Endodermal cell (in vitro differentiated cells): ENCODE measurements at places on chromosomes 1 and 21. TPM values are rescaled to one million over a fixed set of nuclear protein-coding genes. Genes with fewer than 3 reads are reported as not detected.
A peak's percentile ranks its signal among the peaks of the same experiment; 100 is the strongest.

- no peaks in the 10 kb centered on the region for H3K36me3 ChIP-seq
- H3K27ac ChIP-seq: no peak overlapping the region
- no peak overlapping the region for H3K4me3 ChIP-seq
These were observed 342.0 kb upstream of the CAMK1G start for GRCh38 chr1:209241487-209241886.

GRCh38 chr1:118788463-118788862, 199.7 kb downstream of the TBX15 start:
- no peak overlapping the region for H3K4me3 ChIP-seq
- no peaks in the 10 kb centered on the region for H3K27me3 ChIP-seq
- H3K27ac ChIP-seq: no peak overlapping the region
- H3K4me1 ChIP-seq: no peaks in the 10 kb centered on the region
- no peak for DNase-seq

The FCRLB gene
- 0.38 to 0.89 TPM (median 0.51 TPM) in 3 replicates for total RNA-seq

DNA sequence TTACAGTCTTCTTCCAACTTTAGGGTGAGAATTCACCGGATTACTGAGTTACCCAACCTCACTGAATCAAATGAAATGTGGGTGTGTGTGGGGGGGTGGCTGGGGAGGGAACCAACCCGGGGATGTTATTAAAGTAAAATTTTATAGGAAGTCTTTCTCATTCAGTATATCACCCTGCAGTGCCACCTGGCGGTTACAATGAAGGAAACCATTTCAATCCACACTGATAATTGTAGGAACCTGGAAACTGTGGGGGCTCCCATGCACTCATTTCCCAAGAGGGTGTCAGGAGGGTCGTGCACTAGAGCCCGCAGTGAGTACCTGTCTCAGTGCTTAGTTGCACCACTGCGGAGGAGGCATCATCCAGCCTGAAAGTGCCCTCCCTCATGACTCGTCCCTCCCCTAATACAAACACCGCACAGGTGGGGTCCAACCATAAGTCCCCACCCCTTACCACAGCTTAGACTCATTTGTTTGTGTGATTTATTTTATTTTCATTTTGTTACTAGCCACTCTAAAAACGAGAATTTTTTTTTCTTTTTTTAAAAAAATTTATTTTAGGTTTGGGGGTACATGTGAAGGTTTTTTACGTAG, 29.1 kb upstream of the IGSF5 start:
- H3K36me3 ChIP-seq: no peaks in the 10 kb centered on the region
- peak; percentile 76 for DNase-seq
- H3K27ac ChIP-seq: no peak overlapping the region

- no peaks in the 10 kb centered on the region for H3K36me3 ChIP-seq
- peak; percentile 93 for DNase-seq
- H3K27ac ChIP-seq: no peak overlapping the region
These were observed 271.4 kb downstream of the FOXD2 start for GRCh38 chr1:47709019-47709871.

- peaks cover 33% of the 10 kb centered on the region for H3K27me3 ChIP-seq
- no peak overlapping the region for H3K27ac ChIP-seq
- no peaks in the 10 kb centered on the region for H3K36me3 ChIP-seq
- H3K4me3 ChIP-seq: no peak overlapping the region
- H3K4me1 ChIP-seq: no peaks in the 10 kb centered on the region
- no peak for DNase-seq
These were observed 5.8 kb downstream of the LAMC2 start for GRCh38 chr1:183191833-183192232.

The CACNA1S gene
- total RNA-seq: 0.11 to 0.13 TPM in 2 of 3 replicates, not detected in the other

The TLR5 gene
- 0.13 to 0.35 TPM in 2 of 3 replicates, not detected in the other for total RNA-seq

GRCh38 chr1:99650030-99650429, 4.1 kb downstream of the PALMD start:
- no peaks in the 10 kb centered on the region for H3K27me3 ChIP-seq
- H3K36me3 ChIP-seq: no peaks in the 10 kb centered on the region
- no peak overlapping the region for H3K4me3 ChIP-seq
- no peak for DNase-seq

The PRKACB gene
- total RNA-seq: 19.8 and 25.2 TPM in 2 replicates

The PTCH2 gene
- 1.5 TPM in 2 replicates for total RNA-seq

- no peak overlapping the region for H3K4me3 ChIP-seq
- no peaks in the 10 kb centered on the region for H3K27me3 ChIP-seq
- no peak overlapping the region for H3K27ac ChIP-seq
These were observed 4.7 kb downstream of the C1orf210 start for GRCh38 chr1:43280692-43281091.

DNA sequence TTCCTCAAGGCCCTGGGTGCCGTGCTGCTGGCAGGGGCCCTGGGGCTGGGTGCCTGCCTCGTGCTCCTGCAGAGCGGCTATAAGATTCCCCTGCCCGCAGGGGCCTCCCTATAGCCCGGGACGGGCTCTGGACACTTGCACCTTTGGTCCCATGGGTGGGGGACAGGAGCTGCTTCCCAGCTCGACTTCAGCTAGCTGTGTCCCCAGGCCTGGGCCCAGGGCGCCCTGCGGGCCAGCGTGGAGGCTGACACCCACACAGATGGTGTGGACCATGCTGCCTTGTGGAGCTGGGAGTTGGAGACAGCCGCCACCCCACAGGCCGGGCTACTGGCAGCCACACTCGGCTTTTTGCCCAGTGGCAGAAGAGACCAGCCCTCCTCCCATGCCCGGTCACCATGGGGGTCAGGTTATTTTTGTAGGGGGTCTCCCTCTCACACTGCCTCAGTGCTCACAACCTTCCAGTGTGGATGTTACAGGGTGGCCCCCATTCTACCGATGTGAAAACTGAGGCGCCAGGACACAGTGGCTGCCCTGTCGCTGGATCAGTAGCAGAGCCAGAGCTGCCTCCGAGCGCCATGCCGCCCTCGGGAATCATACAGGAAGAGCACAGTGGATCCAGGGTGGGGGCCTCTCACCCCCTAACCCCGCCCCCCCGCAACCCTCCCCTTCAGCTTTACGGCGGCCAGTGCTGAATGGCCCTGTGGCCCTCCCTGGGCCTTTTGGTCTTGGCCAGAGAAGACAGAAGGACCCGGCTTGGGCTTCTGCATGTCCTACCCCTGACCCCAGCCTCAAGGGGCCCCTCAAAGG, 57.8 kb downstream of the DISP3 start:
- DNase-seq: no peak
- no peak overlapping the region for H3K4me3 ChIP-seq
- no peaks in the 10 kb centered on the region for H3K4me1 ChIP-seq
- H3K27ac ChIP-seq: no peak overlapping the region

GRCh38 chr1:186683652-186684410, 3.6 kb upstream of the PTGS2 start:
- H3K4me3 ChIP-seq: no peak overlapping the region
- no peak overlapping the region for H3K27ac ChIP-seq
- H3K27me3 ChIP-seq: peaks cover 21% of the 10 kb centered on the region
- peaks cover 3% of the 10 kb centered on the region for H3K4me1 ChIP-seq
- DNase-seq: no peak
- no peaks in the 10 kb centered on the region for H3K36me3 ChIP-seq

DNA sequence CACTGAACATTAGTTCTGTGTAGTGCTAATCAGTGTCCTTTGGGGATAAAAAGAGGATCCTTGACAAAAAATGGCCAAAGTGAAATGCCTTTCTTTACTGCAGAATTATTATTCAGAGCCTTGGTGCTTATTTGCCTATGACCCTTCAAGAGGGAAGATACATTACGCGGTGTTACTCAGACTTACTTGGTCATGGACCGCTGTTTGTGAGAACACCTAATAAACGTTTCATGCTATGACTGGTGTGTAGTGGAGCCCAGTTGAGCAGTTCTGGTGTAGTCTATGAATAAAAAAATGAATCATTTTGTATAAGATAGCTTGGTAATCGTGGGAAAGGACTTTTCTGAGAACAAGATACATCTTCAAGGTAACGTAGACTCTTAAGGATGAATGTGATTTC, 8.3 kb downstream of the NFYC start:
- DNase-seq: no peak
- no peak overlapping the region for H3K4me3 ChIP-seq
- H3K27ac ChIP-seq: no peak overlapping the region
- peaks cover 4% of the 10 kb centered on the region for H3K4me1 ChIP-seq
